ENCODE measurements at places on chromosomes 1 and 21.

DNA sequence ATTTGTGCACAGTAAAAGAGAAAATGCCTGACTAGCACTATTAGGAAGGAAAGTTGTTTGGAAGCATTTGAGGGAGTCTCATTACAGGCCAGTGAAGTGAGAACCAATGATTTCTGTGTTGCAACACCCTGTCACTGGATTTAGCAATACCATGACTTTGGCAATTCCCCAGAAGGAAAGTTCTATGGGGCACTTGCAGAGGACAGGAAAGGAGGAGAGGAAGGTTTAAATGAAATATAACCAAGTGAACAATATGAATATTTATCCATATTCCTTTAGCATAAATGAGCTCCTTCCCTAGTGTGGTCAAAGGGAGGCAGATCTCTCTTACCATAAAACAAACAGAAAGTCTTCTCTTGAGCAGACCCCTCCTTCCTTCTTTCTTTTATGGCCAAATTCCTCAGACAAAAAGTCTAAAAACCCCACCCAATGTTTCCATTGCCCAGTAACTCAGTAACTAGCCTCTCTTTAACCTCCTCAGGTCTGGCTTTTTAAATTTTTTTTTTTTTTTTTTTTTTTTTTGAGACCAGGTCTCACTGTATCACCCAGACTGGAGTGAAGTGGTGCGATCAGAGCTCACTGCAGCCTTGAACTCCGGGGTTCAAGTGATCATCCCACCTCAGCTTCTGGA is 5.5 kb downstream of the TLR5 start:
- no peak for DNase-seq

DNA sequence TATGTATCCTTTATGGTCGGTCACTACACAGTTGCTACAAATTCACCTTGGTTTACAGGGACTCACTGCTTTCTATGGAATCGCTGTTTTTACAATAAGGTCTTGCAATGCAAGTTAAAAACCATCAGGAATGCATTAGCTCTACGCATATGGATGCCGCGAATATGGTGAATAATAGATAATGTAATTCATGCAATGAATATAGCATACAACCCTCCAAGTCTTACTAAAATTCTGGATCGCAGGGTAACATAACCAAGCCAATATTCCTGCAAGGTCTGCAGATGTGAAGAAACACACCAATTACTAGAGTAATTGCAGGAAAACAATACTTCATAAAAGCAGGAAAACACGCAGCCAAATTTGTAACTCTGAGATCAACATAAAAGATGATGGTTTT is 75.6 kb upstream of the BACE2 start:
- no peak for DNase-seq

DNA sequence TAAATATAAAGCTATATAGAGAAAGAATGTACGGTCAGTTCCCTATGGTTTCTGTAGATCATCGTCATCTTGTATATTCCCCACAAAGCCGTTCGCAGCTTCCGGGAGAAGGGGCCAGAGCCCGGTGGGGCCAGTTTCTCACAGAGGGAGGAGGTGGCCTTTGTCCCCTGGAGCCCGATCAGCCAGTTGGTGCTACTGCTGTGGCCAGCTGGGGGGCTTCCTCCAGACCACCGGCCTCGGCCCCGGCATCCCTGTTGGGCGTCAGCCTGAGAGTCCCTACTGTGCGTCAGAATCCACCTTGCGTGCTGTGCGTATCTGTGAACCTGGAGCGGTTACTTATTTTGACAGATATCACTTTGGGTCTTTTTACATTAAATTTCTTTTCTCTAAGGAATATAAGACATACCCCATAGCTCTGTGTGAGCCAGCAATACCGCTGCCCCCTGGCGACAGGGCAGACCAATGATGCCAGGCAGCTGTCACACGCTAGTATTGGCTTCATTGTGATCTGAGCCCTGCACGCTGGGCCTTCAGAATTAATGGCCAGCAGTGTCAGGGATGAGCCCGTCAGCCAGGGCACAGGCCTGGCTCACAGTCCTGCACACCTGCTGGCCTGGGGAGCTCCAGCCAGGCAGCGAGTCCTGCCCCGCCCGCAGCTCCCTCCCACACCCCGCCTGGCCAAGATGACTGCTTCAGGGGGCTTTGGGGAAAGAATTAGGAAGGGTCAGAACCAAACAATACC is 145.9 kb downstream of the PGBD5 start:
- no peak for DNase-seq

- no peak for DNase-seq
Measured at GRCh38 chr1:31717341-31717740, 13.5 kb upstream of the COL16A1 start.

DNA sequence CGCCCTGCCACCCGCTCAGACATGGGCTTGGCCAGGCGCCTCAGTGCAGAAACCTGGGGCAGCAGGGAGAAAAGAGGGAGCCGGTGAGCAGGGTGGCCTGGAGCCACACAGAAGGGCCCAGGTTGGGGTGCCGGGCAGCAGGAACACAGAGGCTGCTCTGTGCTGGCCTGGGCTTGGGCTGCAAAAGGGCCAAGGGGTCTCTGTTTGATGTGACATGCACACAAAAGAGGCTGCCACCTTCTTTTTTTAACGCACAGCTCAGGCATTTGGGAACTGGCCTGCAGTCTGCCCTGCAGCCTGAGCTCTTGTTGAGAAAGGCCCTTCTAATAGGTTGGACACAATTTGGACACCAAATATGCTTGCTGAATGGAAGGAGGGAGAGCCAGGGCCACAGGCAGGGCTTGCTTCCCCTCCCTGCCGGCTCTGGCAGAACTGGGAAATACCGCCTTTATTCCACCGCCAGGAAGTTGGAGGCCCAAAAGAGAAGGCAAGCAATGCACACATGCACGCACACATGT is 32.4 kb downstream of the KIF21B start:
- DNase-seq, result no peak

GRCh38 chr1:12552111-12552888 is 65.7 kb downstream of the DHRS3 start:
- DNase-seq, result no peak

DNA sequence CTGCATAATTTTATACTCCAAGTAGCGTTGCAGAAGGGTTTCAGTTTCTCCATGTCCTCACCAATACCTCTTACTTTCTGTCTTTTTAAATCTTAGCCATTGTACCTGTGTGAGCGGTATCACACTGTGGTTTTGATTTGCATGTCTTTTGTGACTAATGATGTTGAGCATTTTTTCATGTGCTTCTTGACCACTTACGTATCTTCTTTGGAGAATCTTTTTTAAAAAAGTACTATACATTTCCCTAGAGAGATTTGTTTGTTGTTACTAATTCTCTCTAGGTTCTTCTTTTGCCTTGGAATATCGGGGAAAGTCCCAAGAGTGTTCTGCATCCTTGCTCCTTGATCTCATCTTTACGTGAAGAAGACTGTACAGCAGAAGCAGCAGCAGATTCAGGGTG is 81.8 kb upstream of the WARS2 start:
- no peak for DNase-seq

DNA sequence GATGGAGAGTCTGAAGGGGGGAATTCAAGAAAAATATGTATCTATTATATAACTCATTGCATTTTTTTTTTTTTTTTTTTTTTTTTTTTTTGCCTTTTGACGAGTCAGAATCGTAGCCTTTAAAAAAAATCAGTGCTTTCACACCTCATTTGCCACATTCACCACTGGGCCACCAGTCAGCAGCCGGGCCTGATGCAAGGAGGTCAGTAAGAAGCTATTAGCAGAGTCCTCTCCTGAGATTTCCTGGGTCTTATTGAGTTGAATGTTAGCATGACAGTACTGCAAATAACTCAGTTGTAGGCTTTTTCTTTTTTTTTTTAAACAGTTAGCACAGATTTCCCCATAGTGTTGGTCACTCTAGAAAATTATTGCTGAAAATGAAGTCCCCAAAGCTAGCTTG is 139.8 kb downstream of the SPATA17 start:
- DNase-seq, result no peak

DNA sequence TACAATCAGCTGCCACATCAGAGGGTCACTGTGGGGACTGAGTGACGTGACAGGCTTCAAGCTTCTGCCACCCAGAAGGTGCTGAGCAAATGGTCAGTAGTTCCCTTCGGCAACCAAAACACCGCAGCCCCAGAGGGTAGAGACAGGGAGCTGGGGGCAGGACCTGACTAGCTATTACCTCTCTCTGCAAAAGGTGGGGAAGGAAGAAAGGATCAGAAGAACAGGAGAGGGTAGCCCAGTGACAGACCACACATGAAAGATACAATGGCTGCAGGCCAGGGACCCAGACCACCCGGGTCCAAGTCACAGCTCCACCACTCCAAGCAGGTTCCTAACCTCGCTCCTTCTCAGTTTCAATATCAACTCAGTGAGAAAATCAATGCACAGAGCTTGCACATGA is 377.1 kb downstream of the NPHP4 start:
- DNase-seq, result no peak

Data from activated CD8-positive, alpha-beta memory T cell treated with anti-CD3 and anti-CD28 coated beads for 4 hours (primary cell).